A549 treated with Hydrocortisone at 1 μM for 4 hours (cell line): ENCODE measurements at places on chromosomes 2 and 18. TPM values are rescaled to one million over a fixed set of nuclear protein-coding genes. Genes with fewer than 3 reads are reported as not detected.

RUFY4 gene
- 0.09 TPM in 1 of 5 replicates, not detected in the others for total RNA-seq

FEV gene
- not detected in 5 replicates for total RNA-seq

GPN1 gene
- total RNA-seq: 57.0 to 65.3 TPM (median 59.1 TPM) in 5 replicates

ZBTB7C gene
- 0.18 to 0.36 TPM (median 0.26 TPM) in 5 replicates for total RNA-seq

METAP1D gene
- total RNA-seq: 2.3 to 4.1 TPM (median 2.9 TPM) in 5 replicates

DAW1 gene
- 2.2 to 3.2 TPM (median 2.7 TPM) in 5 replicates for total RNA-seq

TDRD15 gene
- total RNA-seq: not detected in 5 replicates

PRKAG3 gene
- not detected in 5 replicates for total RNA-seq

MAP3K19 gene
- total RNA-seq: not detected in 5 replicates
